Right ventricle myocardium inferior (tissue), 1 donor: ENCODE measurements at places on chromosomes 1 and 21.

DNA sequence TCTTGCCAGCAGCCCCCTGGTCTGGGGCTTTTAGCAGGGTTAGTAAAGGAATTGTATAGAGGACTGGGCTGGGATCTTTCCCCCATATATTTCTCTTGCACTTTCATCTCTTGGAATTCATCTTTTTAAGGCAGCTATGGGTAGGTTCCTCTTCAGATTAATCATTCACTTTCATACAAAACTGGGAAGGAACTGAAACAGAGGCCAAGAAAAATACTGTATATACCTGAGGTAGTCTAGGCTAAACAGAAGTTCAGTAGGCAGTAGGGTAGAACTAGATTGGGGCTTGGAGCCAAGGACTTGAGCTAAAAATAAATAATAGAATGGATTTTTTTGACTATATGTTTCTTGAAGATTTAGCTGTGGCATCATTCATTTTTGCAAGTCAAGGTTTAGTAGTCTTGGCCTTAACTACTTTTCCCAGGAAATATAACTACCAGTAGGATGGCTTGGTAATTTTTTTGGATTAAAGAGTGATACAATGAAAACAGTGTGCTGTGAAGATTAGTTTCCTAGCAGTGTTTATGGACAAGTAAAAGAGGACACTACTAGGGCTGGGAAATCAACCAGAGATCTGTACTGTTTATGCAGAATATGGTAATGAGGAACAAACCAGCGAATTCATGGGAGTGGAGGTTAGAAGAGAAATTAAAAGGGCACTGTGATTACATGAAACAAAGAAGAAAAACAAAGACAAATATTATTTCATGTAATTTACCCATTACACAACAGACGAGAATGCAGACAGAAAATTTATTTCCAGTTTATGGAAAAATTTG is 50.9 kb upstream of the PTGS2 start:
- DNase-seq, result no peak

DNA sequence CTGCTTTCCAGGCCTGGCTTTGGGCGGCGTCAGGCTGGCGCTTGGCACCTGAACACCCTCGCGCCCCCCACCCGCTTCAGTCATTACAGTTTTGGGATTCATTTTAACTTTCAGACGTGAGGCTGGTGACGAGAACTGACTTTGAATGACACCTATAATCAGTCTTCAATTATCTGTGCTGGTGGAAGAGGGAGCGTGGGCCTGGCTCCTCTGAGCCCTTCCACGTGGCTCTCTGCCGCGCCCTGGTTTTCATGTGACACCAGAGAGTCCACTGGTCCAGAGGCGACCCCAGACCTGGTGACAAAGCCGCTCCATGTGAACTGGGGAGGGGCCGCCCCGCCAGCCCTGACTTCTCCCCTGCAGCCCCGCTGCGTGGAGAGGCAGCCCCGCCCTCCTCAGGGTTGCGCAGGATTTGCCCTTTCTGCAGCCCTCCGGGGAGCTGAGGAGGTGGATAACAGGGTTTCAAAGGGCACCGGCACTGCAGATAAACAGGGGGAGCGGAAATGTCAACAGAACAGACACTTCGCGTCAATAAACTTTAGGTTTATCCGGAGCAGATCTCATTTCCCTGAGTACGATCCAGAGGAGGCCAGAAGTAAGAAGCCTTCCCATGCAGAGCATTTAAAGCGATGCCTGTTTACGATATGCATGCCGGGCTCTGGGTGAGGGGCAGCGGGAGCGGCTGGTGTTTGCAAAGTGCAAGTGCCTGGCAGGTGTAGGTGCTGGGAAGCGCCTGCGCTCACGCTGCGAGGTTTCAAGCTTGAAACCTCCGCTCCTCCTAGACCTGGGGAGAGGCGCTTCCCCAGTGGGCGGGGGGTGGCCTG is 56.4 kb downstream of the AJAP1 start:
- no peak for DNase-seq

DNA sequence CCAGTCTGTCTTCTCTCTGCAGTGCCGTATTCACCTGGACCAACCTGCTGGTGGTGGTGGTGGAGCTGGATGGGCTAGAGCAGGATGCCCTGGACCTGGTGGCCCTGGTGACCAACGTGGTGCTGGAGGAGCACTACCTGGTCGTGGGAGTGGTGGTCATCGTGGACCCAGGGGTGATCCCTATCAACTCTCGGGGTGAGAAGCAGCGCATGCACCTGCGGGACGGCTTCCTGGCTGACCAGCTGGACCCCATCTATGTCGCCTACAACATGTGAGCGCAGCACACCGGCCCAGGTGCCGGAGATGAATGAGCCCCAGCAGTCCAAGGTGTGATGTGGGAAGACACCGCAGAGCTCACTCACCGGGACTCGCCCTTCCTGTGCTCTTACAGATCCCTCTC is 37.5 kb downstream of the S100B start:
- no peak for DNase-seq

DNA sequence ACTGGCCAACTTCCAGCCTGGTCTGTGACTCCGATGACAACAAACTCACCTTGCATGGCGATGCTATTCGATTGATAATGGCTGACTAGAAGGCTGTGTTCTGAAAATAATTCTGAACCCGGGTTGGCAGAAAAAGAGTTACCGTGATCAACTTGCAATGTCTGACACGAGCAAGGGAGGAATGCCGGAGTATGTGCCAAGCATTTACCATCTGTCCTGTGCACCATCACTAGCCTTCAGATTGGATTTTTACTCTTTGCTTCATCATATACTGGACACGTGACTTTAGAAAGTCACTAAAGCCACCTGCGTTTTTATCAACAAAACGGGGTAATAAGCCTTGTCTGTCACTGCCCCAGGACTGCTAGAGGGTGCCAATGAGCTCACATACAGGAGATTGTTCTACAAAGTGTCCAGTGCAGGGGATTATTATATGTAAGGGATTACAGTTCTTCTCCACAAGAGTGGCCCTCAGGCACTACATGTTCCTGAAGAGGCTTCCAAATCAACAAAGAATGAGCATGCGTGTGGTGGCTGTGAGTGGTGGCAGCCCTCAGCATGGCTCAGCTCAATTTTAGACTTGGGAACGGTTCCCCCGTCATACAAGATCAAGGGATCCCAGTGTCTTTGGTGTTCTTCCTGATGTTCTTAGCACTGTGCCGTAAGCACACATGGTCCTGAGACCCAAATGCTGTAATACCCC is 35.8 kb downstream of the SSBP3 start:
- no peak for DNase-seq

GRCh38 chr1:245790441-245790840 is 635.7 kb downstream of the KIF26B start:
- no peak for DNase-seq

DNA sequence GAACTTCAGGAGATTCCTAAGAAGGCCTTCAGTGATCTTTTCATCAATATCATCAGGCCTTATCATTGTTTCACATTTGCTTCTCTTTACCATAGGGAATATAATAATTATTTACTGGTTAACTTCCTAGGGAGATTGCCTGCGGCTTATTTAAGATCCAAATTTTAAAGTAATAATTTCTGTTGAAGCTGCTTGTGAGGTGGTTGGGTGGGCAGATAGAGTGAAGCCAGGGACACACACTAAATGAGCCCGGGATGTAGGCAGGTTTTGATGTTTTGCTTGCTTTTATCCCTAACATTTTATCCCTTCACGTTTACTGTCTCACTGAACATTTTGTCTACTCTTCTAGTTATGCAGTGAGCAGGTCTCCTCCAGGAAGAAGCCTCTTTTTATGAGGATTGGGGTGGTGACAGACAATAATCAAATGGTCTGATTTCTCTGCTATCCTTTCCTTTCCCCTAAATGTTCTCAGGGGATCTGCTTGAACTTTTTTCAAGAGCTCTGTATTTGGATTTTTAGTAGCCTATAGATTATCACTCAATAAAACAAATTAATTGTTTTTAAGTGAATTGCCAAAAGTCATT is 164.7 kb downstream of the RUNX1 start:
- DNase-seq, result no peak

GRCh38 chr21:36059823-36060158 is 535 bp downstream of the SETD4 start:
- DNase-seq, result no peak

DNA sequence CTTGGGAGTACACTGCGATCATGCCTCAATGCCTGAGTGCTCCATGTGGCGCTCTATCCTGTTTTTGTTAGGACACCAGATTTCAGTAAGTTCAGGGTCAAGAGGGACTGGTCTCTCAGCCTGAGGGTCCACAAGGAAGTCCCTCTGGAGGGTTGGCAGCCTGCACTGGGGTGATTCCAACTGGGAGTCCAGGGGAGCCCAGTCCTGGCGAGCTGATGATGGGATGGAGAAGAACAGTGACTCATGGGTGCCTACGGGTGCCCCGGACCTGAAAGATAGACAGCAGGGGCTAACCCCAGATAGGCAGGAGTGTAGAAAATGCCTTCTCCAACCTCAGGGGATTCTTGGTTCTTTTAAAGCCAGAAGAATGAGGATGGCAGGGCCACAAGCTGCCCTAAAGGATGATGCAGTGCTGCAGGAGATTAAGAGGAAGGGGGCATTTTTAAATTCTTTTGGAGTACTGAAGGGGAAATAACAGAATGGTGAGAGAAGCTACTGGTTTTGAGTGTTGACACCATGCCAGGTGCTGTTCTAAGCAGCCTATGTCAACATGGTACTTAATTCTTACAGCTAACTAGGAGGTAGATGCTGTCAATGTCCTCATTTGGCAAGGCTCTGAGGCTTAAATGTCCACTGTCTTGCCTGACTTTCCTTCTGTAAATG is 68.4 kb upstream of the TLR5 start:
- no peak for DNase-seq

GRCh38 chr1:20710469-20711284 is 7.1 kb downstream of the KIF17 start:
- DNase-seq, result peak; percentile 14

- no peak for DNase-seq
Observed at GRCh38 chr1:182595641-182596240, 6.7 kb upstream of the RNASEL start.

DNA sequence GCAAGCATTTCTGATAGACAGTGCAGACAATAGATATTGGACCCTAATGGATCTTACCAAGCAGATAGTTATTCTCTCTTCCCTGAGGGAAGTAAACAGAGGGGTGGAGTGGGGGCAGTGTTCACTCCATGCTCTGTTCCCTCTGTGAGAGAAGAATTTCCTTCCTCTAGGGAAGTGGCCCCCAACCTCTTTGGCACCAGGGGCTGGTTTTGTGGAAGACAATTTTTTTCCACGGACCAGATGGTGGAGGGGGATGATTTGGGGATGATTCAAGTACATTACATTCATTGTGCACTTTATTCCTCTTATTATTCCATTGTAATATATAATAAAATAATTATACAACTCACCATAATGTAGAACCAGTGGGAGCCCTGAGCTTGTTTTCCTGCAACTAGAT is 459.9 kb downstream of the ADGRL2 start:
- DNase-seq, result no peak

- no peak for DNase-seq
Observed at GRCh38 chr1:203296460-203297073, 8.8 kb upstream of the BTG2 start.
